ENCODE measurements at places on chromosomes 16 and 17.

DNA sequence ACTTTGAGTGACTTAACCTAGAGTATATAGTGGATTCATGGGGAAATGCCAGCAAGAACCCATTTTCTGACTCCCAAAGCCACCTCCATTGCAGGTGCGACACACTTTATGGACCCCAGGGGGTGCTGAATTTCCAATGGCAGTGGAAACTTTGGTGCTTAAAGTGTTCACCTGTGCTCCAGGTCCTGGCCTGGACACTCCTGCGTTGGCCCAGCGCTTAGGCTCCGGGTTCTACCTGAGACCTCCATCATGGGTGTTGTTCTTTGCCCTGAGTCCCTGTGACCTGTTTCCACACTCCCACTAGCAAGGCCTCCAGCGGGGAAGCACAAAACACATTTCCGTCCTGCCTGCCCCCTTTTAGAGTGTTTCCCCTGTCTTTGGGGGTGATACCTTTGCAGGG is 3.0 kb downstream of the CCNF start:
- DNase-seq: no peak

GRCh38 chr17:59838052-59838916 is 54.5 kb downstream of the TUBD1 start:
- DNase-seq: peak; percentile 30

DNA sequence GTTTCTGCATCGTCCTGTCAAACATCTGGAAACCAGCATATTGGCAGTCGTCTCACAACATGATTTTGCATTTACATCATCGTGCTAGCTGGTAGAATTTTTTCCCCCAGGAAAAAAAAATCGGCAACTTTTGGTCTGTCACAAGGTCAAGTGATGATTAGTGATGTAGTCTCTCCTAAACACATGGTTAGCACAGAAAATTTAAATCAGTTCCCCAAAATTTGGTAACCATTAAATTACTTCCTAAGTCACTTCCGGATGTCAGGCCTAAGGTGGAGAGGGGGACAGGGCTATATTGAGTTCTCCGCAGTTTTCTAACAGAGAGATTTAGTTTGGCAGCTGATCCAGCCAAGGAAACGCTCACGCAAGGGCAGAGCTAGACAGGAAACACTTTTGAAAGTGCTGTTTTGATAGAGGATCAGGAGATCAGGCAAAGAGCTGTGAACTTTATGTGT is 271.0 kb upstream of the TBX2 start:
- DNase-seq: no peak

DNA sequence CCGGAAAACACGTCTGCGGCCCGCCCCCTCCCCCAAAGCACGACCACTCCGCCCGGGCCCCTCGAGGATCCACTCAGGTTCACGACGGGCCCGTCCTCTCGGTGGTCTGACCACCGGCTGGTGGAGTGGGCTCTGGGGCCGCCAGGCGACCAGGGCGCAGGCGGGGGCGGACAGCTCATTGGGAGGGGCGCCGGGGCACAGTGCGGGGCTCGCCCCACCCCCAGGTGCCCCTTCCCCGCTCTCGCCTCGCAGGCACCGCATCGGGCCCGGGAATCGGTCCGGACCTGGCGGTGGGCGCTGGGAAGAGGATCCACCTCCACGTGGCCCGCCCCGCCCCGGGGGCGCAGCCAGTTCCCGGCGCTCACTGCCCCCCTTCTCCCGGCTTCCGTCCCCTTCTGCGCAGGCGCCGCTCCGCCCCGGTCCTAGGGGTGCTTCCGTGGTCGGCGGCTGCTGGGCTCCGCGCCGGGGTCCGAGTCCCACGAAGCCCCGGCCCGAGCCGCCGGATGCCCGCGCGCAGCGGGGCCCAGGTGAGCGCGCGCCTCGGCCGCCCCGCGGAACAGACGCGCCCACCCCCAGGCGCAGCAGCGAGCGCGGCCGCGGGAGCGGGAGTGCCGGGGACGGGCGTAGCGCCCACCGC is at the start of gene MPG:
TSS of gene MPG (plus strand) at position 419 of the 637 bp plus-strand sequence. CDS start at position 504, 85 bp downstream.
- DNase-seq: peak; percentile 62

- no peak for DNase-seq
Observed at GRCh38 chr17:63476459-63476853, 405 bp upstream of the ACE start.

DNA sequence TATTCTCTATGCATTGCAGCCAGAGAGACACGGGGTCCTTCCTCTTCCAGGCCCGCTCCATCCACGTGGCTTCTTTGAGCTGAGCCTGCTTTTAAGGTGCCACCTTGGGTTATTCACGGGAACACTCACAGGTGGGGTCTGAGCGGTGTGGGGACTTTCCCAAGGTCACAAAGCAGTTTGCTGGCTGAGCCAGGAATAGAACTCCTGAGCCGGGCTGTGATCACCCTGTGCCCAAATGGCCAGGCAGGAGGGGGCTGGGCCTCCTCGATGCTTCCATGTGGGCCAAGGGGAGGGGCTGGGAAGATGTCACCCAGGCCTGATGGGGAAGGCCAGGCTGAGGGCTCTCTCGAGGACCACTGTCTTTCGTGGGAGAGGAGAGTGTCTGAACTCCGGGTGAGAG is 13.0 kb upstream of the GSE1 start:
- no peak for DNase-seq
